Caudate nucleus (tissue), 63 donors: ENCODE measurements at places on chromosomes 3 and 15.

DNA sequence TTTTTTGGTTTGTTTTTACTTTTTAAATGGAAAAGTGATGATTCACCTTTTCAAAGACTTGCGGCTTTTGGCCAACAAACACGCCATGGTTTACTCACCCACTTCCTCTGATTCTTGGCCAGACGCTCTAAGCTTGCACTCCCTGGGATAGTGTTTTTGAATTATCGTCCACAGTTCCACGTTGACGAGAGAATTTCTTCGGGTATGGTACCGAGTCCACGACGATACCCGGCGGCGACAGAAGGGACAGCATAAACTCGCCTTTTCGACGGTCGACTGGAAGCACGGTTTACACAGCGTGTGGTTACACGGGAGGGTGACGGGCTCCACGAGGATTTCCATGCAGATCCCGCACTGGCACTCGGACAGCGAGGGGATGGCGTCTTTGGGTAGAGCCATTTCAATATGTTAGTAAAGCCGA, 783 bp downstream of the RNF168 start:
- no peak for DNase-seq

DNA sequence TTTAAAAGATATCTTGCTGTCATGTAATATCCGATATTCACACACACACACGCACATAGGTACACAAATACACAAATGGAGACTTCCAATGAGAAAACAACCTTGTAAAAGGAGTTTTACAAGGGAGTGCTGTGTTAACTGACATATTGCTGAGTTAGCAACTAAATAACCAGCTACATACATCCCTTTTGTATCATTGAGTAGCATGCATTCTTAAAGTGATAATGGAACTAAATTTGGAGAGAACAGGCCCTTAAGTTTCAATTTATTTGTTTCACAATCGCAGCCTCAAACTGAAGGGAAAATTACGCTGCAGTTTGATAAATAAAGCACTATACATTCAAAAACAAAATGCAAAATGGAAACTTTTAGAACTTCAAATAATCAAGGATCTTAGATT, 1046.0 kb upstream of the NR2F2 start:
- DNase-seq: no peak

- DNase-seq: no peak
Observed at GRCh38 chr3:152676810-152677379, 158.0 kb upstream of the P2RY1 start.

GRCh38 chr3:112327371-112327951, 5.5 kb upstream of the CD200 start:
- no peak for DNase-seq

DNA sequence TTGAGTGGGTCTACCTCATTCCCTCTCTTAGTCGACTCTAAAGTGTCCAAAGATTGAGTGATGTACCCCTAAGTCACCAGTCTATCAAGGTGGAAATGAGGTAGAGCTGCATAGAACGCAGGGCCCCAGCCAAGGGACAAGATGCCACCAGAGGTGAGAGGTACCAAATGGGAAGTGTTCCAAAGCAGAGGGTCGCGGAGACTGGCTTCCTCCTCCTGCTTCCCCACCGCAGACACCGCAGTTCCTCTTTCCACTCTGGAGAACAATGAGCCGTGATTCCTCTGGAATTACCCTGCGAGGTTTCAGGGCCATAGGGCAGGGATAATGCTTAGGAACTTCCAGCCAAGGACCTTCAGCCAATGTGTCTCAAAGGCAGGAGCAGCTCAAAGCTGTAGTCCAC, 55.8 kb downstream of the DAPK2 start:
- no peak for DNase-seq

- DNase-seq: no peak
Observed at GRCh38 chr3:123632161-123632655, 47.4 kb upstream of the HACD2 start.

- peak; percentile 87 for DNase-seq
Observed at GRCh38 chr3:33113772-33114621, at the start of gene CRTAP. Gene CRTAP, plus strand, starts transcription at chr3:33114014. Its CDS starts 64 bp downstream, at chr3:33114078.

DNA sequence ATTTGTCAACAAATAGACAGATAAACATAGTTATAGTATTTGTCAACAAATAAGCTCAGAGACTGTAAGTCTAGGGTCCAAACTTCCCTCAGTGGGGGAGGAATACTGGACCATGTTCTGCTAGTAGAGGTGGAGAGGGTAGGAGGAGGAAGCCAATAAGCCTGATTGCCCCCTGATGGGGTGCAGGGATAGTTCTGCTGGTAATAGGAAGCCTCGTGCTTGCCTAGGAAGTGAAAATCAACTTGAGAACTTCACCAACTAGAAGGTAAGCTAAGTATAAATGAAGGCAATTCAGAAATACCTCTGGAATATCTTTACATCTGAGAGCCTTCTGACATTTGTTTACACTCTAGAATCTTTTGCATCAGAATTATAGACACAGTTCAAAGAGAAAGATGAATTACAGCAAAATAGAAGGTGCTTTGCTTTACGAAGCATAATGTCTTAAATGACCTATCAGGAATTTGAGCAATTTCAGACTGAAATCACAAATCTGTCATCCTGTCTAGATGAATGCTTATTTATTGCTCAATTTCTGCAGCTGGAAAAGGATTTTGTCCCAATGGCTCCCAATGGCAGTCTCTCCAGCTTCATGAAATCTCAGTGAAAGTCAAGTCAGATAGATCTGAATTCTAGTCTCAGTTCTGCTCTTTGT, 225.6 kb upstream of the TBC1D5 start:
- DNase-seq: no peak

- peak; percentile 52 for DNase-seq
Observed at GRCh38 chr3:42052484-42053351, 38.4 kb upstream of the TRAK1 start.

DNA sequence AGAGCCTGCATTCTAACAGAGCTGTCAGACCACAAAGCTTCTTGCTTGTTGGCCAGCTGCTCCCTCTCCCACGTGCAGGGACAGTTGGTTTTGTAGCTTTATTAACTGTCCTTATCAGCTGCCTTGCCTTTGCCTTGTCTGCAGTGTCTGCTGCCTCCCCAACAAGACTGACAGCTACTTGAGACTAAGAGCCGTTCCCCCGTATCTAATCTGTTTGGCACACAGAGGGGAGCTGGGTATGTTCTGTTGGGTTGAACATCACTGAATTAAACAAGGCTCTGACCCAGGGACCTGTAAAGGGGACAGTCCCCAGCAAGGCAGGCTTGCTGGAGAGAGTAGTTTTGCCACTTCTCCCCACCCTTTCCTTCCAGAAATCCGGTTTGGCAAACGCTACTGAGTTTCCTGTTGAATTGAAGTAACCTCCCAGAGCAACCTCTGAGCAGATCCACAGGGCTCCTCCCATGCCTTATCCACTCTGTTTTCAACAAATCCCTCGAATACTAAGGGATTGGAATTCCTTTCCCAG, 116.1 kb downstream of the ANP32A start:
- DNase-seq: no peak

DNA sequence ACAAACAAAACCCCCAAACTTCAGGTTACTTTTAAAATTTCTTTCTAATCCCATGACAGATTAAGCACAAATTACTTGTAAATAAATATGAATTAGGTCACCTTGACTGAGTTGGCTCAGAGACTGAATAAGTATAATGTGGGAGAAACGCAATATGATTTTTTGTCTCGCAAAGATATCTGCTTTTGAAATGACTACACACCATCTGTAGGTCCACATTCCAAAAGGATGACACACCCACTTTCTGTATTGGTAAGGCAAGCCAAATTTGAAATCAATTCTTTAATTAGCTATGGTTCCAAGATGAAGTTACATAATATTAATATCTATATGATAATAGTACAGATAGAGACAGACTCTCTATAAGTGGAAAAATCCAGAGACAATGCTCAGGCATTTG, 66.9 kb upstream of the CSPG5 start:
- DNase-seq: no peak

- no peak for DNase-seq
Observed at GRCh38 chr3:185995352-185995751, 57.5 kb upstream of the TRA2B start.

GRCh38 chr15:55856506-55857164, 113.7 kb upstream of the PRTG start:
- no peak for DNase-seq

DNA sequence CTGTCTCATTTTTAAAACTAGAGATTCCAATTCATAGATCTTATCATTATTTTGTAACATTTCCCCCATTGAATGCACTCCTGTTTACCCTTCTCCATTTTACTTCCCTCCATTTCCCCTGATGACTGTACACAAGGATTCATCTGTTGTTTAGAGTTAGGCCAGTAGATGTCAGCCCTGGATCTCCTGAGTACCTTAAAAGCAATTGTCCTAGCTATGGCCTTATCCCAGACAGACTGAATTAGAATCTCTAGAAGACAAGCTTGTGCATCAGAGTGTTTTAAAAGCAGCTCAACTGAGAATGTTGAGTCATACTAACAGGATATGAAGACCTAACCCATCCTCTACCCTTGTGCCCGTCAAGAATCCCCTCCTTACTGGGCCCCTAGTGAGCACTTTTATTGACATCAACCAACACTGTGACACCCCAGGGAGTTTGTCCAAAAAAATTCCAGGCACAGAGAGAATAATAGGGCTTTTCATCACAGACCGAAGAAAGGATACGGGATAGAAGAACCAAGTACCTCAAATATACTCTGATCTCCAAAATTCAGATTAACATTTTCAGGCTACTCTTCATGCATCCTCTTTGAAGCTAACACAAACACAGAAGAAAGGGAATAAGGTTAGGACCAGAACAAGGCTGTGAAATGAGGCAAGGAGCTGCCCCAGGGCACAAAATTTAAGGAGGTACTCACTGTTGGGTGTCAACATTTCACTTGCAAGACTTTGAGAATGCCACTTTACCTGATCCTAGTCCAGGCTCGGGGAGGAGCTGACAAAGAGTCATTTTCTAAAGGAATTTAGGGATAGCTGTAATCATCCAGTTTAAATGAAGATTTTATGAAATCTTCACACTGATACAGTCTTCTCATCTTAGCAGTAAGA, 17.1 kb downstream of the ZBED2 start:
- no peak for DNase-seq

GRCh38 chr3:22012471-22012870, 261.5 kb upstream of the ZNF385D start:
- DNase-seq: no peak

- no peak for DNase-seq
Observed at GRCh38 chr3:160686955-160687535, 10.1 kb downstream of the ARL14 start.
